ENCODE measurements at places on chromosomes 12 and 14.

DNA sequence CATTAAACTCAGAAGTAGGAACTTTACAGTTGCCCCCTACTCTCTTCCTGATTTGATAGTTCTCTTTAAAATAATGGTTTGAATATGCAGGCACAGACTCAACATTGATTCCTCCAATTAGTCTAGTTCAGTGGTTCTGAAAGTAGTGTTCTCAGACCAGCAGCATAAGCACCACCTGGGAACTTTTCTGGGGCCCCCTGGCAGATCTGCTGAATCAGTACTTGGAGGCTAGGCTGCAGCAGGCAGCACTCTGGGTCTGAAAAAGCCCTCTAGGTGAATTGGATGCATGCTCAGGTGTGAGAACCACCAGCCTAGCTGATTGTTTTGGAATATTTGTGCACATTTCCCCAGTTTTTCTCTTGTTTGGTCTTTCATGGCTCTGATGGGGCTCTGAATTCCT lies 198.6 kb upstream of the NOS1 start:
- DNase-seq, result no peak

DNA sequence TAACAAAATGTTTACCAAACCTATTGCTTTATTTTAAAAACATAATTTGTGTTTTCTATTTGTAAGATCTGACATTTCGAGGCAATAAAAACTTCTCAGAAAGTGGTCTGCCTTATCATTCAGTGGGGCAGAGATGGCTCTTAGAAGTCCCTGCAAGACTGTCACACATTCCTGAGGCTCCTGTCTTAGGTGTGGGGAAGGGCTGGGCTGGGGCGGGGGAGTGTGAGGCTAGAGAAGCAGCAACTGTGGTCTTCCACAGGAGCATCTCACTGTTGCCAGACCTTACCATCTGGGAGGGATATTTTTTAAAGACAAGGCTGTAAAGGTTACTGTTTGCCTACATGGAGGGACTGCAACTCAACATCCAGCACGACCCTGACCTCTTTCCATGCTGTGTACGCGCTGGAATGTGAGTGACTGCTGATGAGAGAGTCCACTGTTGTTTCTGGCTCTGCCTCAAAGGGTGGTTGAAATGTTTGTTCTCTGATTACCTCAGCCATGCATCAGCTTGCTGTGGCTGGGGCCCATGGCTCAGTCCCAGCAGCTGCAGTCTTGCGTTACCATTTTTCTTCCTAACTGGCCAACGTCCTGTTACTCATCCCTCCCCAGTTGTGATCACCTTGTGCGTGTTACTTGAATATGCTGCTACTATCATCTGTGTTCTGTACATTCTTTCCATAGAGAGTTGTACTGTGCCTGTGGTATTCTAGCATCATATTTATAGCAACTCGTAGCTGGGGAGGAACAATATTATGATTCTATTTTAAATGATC lies 12.4 kb downstream of the ERG28 start:
- no peak for DNase-seq

- DNase-seq, result no peak
Observed at GRCh38 chr14:33570694-33571310, 380.1 kb downstream of the EGLN3 start.

DNA sequence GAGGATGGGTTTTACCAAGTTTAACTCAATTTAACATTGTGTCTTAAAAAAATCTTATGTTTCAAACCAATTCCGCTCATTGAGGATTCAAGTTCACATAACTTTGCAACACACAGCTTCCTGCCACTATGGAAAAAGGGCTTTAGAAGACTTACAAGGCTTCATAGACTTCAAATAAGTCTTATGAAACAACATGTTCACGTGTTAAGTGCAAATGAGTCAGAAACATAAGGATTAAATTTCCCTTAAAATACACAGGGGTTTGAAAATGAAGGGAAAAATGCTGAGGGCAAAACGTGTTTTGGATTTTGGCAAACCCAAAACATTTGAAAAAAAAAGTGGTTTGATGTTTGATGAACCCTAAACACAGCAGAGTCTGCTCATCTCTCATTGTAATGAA lies 364.8 kb downstream of the BMP4 start:
- no peak for DNase-seq

DNA sequence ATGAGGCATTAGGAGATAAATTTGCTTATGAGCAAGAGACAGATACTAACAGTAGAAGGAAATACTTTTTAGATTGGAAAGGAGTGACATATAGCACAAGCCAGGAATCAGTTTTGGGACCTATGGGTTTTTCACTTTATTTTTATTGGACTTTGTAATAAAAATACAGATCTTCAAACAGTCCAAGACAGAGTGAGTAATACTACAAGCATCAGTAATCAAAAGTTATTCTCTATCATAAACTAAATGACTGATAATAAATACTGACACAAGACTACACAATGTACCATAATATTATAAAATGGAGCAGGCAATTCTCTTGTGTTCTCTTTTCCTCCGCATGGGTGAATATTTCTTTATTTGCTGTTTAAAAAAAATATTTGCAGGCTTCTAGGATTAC lies 85.8 kb downstream of the DERA start:
- DNase-seq, result no peak

GRCh38 chr12:104385510-104385909 lies 71.2 kb upstream of the CHST11 start:
- no peak for DNase-seq

- DNase-seq, result peak; percentile 51
Observed at GRCh38 chr14:91396959-91397815, 20.4 kb downstream of the CCDC88C start.

GRCh38 chr14:59484639-59485175 lies 390 bp downstream of the JKAMP start:
- DNase-seq, result no peak

DNA sequence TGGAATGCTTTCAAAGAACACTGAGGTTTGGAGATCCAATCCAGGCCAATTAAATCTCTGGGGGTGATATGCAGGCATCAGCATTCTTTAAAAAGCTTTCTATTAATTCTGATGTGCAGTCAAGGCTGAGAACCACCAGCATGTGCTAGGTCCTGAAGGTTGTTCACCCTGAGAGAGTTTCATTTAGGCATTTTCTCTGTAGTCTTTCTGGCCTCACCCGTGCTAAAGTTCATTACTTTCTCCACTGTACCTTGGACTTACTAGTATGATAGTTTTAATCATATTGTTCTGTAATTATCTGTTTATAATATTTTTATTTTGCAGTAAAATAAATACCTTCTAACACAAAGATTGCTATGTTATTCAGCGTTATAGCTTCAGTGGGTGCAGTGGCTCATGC lies 32.9 kb downstream of the SOS2 start:
- DNase-seq, result no peak

- DNase-seq, result no peak
Observed at GRCh38 chr14:22010545-22011252, 337.1 kb upstream of the OR4E1 start.

DNA sequence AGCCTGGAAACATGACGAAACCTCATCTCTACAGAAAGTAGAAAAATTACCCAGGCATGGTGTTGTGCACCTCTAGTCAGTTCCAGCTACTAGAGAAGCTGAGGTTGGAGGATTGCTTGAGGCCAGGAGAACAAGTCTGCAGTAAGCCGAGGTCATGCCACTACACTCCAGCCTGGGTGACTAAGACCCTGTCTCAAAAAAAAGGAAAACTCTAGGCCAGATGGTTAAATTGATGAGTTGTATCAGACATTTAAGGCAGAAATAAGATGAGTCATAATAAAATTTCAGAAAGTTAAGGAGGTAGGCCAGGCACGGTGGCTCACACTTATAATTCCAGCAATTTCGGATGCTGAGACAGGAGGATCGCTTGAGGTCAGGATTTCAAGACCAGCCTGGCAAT lies 10.7 kb downstream of the EIF2S1 start:
- no peak for DNase-seq

Data from WTC11 (cell line).